ENCODE measurements at places on chromosomes 1 and 21.

DNA sequence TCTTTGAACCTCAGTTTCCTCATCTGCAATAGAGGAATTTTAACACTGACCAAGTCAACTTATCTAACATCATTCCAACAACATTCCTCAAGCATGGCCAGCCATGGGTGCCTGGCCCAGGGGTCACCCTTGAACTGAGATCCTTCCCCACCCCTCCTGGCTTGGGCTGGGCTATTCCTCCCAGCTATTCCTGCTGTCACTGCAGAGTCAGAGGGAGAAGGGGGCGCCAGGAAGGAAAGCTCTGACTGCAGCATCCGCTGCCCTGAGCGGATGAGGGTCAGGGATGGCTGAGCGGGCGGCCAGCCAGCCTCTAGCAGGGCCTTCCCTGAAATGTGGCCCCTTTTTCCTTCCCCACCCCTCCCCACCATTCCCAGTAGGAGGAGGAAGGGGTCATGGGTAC lies 3.1 kb downstream of the TINAGL1 start:
- DNase-seq, result no peak

GRCh38 chr1:67429011-67429527 lies 1.1 kb downstream of the SERBP1 start:
- no peak for DNase-seq

DNA sequence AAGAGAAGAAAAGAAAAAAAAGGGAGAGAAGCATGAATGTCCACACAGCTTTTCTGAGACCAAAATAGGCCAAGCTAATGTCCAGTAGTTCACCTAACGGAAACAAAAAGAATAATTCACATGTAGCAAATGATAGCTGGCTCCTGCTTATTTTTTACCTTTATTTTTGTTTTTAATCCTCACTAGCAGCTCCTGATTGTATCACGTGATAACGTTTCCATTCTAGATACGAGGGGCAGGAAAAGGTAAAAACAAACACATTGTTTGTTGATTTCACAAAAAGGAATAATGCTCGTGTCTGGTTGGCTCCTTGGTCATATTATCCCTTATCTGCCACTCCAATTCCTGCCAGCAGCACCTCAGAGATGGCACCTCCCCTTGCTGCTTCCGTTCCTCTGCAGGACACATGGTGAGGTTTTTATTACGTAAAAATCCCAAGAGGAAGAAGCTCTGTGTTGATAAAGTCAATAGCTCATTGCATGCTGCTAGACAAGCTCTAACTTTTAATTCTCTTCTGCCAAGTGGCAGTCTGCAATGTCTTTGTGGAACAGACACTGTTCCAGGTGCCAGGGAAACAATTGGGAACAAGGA lies 201.7 kb downstream of the CRB1 start:
- no peak for DNase-seq

- no peak for DNase-seq
Observed at GRCh38 chr1:194717941-194718340, 1531.5 kb upstream of the B3GALT2 start.

- no peak for DNase-seq
Observed at GRCh38 chr1:234327577-234328164, 45.6 kb upstream of the COA6 start.

DNA sequence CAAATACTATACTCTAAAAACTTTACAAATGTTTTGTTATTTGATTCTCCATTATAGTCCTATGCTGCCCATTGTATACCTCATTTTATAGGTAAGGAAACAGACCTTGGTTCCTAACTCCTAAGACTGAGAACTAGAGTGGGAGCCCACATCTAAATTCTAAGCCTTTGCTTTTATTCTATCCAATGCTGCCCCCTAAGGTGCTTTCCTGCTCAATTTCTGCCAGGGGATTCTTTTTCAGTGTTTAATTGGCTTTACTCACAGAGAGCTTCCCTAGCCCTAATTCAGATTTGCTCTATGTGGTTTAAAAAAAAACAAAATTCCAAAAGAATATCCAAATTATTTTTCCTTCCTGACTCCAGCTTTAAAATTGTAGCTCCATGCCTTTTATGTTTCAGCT lies 64.5 kb downstream of the KIF14 start:
- DNase-seq, result no peak

DNA sequence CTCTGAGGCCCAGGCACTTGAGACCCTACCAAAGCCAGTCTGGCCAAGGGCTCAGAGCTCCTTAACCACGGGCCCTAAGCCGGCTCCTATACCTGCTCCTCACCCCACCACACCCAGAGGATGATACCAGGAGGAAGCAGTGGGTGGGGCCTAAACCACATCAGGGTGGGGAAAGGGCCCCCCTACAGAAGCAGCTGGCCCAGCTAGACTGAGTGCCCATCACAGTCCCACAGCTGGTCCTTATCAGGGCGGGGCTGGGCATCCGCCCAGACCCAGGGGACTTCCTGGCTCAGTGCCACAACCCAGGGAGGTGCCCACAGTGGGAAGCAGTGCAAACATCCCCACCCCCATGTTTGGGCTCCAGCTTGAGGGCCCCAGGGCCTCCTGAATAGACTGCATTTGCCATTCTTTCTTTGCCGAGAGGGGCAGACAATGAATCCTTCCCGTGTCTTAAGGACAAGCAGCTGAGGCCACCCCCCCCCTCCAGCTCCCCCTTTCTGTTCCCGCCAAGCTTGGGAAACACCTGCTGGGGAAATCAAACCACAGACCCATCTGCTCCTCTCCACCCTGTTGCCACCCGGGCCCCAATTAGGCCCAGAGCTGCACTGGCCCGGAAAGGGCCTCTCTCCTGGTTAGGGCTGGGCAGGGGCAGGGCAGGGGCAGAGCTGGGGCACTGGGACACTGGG lies 6.2 kb downstream of the E2F2 start:
- no peak for DNase-seq
